ENCODE measurements at places on chromosomes 6 and 20.

- H3K4me3 ChIP-seq, result no peak overlapping the region
- DNase-seq, result no peak
- H3K27ac ChIP-seq, result no peak overlapping the region
- H3K36me3 ChIP-seq, result peaks cover 20% of the 10 kb centered on the region
- H3K4me1 ChIP-seq, result peaks cover 26% of the 10 kb centered on the region
Measured at GRCh38 chr6:110296241-110297025, 61.7 kb downstream of the METTL24 start.

DNA sequence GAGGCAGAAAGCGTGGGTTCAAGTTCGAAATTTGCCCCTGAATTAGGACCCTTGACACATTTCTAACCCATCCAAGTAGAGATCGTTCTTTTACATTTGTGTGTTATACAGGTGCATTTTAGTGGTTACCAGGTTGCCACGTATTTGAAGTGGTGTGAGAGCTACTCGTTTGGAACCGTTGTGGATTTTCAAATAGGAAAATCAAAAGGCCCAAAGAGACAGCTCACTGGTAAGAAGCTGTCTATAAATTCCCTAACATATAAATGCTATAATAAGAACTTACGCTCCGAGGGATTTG, 1.6 kb upstream of the REV3L start:
- no peaks in the 10 kb centered on the region for H3K27me3 ChIP-seq
- peaks cover 27% of the 10 kb centered on the region for H3K36me3 ChIP-seq
- DNase-seq, result no peak
- H3K27ac ChIP-seq, result peak overlapping the region; percentile 99
- H3K4me3 ChIP-seq, result peak overlapping the region; percentile 93

DNA sequence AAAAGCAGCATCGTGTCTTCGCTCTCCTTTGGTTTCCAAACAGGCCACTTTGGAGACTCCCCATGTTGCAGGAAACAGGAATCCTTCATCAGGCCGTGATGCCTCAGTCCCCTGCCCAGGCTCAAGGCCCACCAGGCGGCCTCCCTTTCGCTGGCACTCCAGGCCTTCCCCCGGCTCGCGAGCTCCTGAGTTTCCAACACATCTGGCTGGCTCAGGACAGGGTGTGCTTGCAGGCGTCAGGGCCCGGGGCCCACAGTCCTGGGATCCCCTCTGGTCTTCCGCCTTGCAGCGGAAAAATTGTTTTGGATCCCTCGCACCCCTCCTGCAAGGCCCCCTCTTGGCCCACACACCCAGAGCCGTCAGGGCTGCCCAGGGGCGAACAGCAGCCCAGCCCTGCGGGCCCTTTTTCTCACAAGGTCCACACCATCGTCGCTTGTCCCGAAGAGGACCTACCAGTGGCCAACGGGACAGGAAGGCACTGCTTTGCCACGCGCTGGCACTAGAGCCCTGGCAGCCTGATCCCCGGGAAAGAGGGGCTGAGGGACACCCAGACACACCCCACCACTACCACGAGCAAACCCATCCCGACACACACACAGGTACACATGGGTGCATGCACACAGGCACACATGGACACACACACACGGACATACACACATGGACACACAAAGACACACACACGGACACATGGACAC, 1930.9 kb upstream of the DEFB115 start:
- H3K27ac ChIP-seq, result no peak overlapping the region
- peaks cover 5% of the 10 kb centered on the region for H3K36me3 ChIP-seq
- DNase-seq, result no peak
- no peaks in the 10 kb centered on the region for H3K4me1 ChIP-seq
- H3K27me3 ChIP-seq, result no peaks in the 10 kb centered on the region

DNA sequence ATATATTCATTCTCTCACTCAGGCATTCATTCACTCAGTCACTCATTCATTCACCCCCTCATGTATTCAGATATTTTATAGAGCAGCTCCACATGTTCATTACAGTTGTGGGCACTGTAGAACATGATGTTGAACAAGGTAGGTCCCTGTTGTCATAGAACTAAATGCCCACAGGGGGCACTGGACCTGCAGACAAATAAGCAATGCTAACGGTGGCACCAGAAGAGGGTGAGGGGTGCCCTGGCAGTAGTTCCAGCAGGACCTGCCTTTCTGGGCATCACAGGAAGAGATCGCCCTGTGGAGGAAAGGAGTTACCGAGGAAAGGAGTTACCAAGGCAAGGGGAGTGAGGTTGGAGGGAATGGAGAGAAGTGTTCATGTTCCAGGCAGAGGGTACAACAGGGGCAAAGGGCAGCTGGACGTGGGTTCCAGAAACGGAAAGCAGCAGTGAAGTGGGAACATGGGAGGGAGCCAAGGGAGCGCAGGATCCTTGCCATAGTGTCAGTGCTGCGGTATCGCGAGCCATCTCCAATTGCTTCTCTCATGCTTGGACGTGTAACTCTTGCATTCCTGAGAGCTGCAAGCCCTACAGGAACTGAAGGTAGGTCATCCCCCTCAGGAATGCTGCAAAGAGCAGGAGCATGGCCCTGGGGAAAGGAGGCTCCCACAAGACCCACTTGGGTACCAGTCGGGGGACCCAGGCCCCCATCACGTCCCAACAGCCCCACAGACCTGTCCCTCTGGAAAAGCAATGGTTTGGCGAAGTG, 128.2 kb downstream of the EDN3 start:
- peaks cover 17% of the 10 kb centered on the region for H3K27me3 ChIP-seq
- H3K4me1 ChIP-seq, result no peaks in the 10 kb centered on the region
- H3K27ac ChIP-seq, result no peak overlapping the region
- H3K36me3 ChIP-seq, result no peaks in the 10 kb centered on the region
- DNase-seq, result no peak
- no peak overlapping the region for H3K4me3 ChIP-seq

DNA sequence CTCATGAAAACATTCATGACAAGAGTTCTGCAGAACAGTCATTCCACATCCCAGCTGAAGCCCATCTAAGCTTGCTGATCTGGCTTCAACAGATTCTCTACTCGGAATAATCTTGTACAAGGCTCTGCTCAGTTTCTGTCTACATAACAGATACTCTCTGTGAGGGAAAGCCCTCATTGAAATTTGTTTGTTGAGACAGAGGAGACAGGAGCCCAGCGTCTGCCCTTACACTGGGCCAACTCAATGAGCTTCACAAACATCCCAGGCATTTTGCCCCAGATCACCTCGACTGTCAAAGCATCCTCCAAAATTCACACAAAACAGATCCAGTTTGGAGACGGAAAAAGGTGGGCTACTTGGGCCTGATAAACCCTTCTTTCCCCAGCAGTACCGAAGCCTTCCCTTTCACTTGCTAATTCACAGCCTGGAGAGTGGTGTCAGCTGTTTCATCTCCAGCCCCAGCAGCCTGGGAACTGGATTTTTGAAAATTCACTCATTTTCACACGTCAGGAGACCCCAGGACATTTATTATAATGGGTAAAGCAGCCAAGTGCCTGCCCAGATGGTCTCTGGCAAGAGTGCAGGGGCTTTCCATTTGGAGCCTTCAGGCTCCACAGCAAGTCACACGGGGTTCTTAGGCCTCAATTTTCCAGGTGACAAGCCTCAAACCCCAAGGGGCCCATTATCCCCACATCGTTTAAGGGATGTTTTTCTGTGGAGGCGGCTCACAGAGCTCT, 7.3 kb downstream of the CCDC167 start:
- H3K27me3 ChIP-seq, result peaks cover 47% of the 10 kb centered on the region
- DNase-seq, result no peak
- no peak overlapping the region for H3K4me3 ChIP-seq
- no peak overlapping the region for H3K27ac ChIP-seq
- peaks cover 10% of the 10 kb centered on the region for H3K36me3 ChIP-seq
- peaks cover 48% of the 10 kb centered on the region for H3K4me1 ChIP-seq

GRCh38 chr6:89970609-89971337, 76.5 kb downstream of the GJA10 start:
- H3K27me3 ChIP-seq, result peaks cover 3% of the 10 kb centered on the region
- peaks cover 12% of the 10 kb centered on the region for H3K4me1 ChIP-seq
- no peak overlapping the region for H3K4me3 ChIP-seq
